ENCODE measurements at places on chromosomes 13 and 19.

GRCh38 chr13:30421093-30422053, 920 bp upstream of the UBE2L5 start:
- DNase-seq, result no peak

DNA sequence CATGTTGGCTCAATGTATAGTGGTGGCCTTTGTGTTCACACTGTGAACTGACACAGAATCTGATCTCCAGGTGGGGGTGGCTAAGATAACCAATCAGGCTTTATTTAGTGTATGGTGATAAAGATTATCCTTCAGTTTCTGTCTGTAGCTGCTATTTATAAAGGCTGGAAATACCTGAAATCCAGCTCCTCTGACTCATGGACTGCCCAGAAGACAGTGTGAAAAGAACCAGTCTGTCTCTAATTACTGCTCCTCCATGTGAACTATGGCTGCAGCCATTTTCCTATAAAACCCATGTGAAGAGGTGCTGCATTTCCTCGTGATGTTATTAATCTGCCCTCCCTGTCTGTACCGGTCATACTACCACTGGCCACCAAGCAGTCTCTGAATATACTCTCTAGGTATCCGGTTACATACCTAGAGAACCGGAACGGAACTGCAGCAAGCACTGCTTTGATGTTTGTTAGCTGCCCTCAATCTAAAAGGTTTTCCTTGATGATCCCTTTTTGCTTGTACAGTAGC, 238.0 kb downstream of the LHFPL6 start:
- no peak for DNase-seq

DNA sequence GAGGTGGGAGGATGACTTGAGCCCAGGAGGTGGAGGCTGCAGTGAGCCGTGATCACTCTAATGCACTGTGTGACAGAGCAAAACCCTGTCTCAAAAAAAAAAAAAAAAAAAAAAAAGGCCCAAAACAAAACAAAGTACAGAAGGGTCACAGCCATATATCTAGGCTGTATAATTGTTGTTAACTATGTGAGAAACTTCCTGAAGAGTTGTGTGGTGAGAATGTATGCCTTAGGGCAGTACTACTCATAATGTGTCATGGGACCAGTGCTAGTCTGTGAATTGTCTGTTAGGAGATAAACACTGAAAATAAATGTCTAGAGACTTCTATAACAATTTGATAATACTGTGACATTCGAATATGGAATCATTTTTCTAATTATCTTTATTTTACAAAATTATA, 43.1 kb downstream of the PAN3 start:
- no peak for DNase-seq

GRCh38 chr19:17926044-17926443, 6.8 kb upstream of the CCDC124 start:
- no peak for DNase-seq

GRCh38 chr13:65724226-65724625, 1505.9 kb downstream of the PCDH9 start:
- no peak for DNase-seq

- no peak for DNase-seq
Measured at GRCh38 chr19:29586401-29586800, 19.7 kb upstream of the POP4 start.

DNA sequence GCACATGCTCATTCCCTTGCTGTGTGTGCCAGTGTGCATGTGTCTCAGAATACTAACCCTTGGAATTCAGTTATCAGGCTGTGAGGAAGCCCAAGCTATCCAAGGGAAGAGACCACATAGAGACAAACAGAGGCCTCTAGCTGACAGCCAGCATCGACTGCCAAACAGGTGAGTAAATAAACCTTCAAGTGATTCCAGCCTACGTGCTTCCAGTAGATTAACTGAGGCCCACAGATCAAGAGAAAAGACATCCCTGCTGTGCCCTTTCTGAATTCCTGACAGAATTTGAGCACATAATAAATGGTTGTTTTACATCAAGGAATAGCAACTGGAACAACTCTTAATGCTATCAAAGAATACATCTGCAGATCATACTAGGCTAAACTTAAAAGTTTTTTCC, 17.5 kb downstream of the ZC3H13 start:
- DNase-seq, result no peak

GRCh38 chr13:55214841-55215345, 1925.8 kb upstream of the PRR20A start:
- DNase-seq, result no peak

- DNase-seq, result no peak
Measured at GRCh38 chr13:99391781-99392469, 84.7 kb upstream of the GPR183 start.

DNA sequence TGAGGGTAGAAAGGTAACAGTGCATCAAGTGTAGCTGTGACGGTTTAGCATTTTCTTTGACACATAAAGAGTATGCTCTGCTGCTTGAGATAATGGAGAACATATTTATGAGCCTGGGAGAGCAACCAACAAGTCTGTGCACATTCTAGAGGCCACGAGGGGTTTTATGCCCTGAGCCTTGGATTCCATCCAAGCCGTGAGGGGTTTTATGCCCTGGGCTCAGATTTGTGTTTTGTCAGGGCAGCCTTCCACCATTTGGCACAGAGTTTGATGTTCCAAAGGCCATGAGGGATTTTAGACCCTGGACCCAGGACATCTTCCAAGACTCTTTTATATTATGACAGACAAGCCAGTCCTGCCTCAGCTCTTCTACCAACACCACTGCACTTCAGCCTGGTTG, 106.4 kb downstream of the ZNF486 start:
- no peak for DNase-seq

GRCh38 chr13:32751340-32751739, 165.1 kb downstream of the PDS5B start:
- DNase-seq, result no peak

GRCh38 chr13:105625691-105626090, 909.8 kb downstream of the EFNB2 start:
- no peak for DNase-seq

DNA sequence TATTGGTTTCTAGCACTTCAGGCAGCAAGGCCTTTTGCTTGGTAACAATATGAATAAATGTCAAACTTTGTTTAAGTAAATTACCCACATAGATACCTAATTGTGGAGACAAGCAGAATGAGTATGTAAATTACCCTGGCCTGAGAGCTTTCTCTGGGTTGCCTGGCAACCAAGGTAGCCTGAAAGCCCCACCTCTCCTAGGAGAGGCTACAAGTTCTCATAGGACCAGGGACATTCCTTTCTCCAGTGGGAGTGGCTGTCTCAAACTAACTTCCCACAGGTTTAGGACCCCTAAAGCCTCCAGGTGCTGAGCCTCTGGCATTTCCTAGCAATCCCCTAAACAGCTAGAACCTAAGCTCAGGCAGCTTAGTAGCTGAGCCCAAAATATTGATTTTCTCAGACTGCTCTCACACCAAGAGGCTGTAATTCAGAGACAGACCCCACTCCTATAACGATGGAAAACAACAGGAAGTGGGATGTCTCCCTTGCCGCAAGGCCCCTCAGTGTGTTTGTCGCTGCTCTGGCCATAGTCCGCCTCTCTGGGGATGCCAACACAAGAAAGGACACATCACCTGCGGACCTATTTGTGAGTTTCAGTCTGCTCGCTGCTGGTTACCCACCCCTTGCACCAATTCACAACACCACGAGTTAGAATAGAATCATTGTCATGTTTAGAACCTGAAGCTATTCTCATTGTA, 207.3 kb downstream of the DLEU7 start:
- no peak for DNase-seq

DNA sequence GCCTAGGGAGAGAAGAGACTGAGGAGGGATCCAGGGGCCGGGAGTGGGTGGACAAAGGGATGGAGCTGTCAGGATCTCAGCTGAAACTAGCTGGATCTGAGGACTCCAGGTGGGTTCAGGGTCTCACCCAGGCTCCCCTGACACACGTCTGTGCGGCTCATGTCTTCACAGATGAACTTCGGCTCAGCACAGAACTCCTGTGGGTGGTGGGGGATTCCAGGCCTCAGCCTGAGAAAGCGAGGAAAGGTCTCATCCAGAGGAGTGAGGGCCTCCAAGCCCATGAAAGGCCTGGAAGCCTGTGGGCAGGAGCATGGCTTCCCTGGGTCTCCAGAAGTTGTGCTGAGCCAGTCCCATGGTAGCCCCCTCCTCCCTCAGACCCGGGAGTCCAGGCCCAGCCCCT, 1.4 kb downstream of the CAPN12 start:
- no peak for DNase-seq

DNA sequence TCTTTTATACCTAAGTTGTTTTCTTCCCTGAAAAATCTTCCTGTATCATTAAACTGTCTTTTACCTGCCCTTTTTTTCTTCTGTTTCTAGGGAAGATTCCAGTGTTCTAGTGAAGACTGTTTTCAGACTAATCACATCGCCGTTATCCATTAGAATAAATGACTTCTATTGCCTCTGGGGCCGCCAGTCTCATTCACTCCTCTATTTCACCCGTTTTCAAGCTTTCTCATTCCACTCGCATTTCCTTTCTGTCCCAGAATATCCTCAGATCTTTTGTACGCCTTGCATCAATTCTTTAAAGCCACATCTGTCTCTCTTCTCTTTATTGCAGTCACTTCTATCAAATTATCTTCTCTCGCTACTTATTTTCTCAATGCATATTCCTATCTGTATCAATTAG, 1035.6 kb upstream of the MIR17HG start:
- DNase-seq, result no peak

DNA sequence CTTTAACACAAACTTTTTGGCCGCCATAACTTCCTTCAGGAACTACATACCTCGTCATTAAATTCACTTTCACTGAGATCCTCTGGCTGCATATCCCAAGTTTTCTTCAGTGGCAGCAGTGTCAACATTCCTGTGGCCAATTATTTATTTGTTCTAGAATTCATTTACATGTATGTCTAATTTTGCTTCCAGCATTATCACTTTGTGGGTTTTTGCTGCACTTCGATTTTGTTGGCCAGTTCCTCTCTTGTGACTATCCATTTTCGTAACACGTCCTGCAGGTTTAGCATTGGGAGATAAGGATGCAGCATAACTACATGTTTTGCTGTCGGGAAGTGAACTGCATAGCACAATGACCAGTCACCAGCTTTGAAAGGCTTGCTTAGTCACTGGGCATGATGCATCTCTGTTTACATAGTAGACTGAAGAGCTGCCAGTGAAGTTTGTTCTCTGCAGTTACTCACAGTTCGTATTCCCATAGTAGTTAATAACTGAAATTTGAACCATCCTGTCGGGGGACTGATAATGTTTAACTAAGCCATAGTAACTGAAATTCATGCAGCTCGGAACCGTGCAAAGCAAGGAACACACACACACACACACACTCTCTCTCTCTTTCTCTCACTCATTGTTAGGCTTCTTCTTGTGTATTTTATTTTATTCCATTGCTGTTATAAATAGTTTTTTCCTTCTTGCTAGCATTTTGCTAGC, 28.3 kb downstream of the ZNF507 start:
- DNase-seq, result peak; percentile 100

- no peak for DNase-seq
Measured at GRCh38 chr13:29817604-29818378, 32.6 kb downstream of the UBL3 start.

DNA sequence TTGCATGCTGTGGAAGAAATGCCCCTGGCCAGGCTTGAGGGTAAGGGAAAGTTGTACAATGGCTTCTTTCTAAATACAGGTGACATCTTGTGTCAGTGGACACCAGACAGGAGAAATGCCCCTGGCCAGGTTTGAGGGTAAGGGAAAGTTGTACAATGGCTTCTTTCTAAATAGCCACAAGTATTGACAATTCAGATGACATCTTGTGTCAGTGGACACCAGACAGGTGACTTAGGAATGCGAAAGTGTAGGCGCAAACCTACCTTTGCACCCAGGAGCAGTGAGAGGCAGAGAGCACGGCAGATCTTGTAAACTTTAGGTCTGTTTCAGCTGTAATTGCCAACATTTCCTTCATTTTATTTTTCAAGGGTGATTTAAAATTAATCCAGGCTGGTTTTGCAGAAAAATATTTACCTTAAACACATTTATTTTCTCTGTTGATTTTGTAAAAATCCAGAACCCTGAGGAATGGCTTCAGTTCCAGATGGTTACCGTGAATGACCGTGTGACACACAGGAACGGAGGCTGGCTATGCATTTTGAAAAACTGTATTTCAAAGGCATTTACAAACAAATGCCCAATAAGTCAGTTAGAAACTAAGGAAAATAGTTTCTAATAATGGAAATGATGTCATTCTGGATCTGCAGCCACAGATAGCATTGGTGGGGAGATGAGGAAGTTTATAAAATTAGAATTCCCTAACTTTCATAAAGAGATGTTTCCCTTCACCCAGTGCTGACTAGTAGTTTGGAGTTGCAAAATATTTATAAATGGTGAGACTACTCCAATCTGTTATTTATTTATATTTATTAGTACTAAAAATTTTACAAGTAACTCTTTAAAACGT, 34.9 kb downstream of the TNFSF13B start:
- DNase-seq, result no peak

All from HS-27A (cell line).